Left cardiac atrium (tissue), 4 donors: ENCODE measurements at places on chromosomes 4 and X. TPM values are rescaled to one million over a fixed set of nuclear protein-coding genes. Genes with fewer than 3 reads are reported as not detected.

DNA sequence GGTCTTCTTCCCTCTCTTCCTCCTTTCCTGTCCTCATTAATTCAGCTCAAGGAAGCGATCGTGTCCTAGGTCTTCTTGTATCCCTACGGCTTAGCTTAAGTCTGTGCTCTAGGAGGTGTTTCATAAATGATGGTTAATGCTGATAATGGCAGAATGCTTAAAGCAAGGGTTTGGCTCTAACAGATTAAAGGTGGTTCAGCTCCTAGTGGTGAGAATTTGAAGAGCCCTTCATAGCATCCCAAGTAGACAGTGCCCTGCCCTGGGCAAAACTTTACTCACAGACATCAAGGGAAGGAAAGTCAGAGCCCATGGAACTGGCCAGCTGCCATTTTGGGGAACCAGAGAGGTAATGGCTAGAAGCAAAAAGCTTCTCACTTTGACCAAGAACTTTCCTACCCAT lies 47.0 kb upstream of the PGRMC1 start:
- no peak for DNase-seq

Gene PPEF2
- total RNA-seq: not detected

DNA sequence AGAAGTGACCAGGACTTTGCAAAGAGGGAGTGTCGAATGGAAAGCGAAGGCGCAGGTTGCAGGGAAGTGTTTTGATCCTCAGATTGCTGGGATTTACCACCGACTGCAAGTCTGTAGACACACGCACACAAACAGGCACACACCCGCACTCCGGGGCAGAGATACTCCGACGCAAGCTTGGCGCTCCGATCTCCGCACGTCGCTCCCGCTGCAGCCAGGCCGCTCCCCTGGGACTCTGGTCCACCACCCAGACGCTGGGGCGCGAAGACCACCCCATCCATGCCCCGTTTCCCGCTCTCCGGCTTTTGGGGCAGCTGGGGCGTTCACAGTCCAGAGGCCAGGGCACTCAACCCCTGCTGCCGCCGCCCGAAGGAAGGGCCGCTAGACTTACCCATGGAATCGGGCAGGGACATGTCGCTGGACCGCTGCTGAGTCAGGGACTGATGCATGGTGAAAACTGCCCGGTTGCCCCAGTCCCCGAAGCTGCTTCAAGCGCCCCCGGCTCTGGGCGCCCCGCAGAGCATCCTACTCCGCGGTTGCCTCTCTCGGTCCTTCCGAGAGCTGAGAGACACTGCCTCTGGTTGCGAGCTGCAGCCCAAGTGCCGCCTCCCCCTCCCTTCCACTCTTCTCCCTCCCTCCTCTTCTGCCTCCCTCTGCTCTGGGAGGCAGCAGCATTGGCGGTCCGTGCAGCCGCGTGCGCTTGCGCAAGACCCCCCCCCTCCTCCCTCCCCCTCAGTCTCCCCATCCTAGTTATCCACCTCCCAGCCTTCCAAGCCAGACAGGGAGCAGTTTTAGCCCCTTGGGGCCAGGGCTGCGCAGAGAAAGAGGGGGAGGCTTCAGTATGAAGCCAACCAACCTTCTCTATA lies at the start of gene TMEM255A:
TSS of gene TMEM255A (minus strand) at position 601 of the 866 bp plus-strand sequence. CDS start at position 449, 152 bp downstream.
- DNase-seq: no peak

GRCh38 chr4:12712648-12713339 lies 771.3 kb downstream of the RAB28 start:
- DNase-seq: no peak

Gene AMOT
- 6.9 TPM for total RNA-seq

Gene CSAG3
- not detected for total RNA-seq

- no peak for DNase-seq
Observed at GRCh38 chrX:21004835-21005234, 369.4 kb upstream of the CNKSR2 start.

DNA sequence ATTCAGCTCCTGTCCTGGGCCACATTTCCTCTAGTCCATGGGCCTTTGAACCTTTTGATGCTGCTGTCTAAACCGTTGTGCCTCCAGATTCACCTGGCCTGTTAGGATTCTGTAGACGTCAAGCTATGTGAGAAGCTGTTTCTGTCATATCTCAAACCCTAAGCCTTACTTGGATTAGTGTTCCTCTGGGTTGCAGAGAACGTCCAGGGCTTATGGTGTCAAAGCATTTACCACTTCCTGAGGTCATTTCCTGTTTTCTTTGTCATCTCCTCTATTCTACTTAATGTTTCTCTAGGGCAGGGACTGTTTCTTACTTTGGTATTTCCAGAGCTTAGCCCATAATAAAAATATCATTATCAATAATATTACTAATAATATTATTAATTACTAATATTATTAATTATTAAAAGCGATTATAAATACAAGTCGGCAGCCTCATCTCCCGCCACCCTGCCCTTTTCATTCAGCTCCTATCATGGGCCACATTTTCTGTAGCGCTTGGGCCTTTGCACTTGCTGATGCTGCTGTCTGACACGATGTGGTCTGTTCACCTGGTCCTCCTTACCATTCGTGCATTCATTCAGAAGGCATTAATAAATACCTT lies 19.1 kb downstream of the PRIMPOL start:
- DNase-seq: no peak

Gene CLNK
- not detected for total RNA-seq

DNA sequence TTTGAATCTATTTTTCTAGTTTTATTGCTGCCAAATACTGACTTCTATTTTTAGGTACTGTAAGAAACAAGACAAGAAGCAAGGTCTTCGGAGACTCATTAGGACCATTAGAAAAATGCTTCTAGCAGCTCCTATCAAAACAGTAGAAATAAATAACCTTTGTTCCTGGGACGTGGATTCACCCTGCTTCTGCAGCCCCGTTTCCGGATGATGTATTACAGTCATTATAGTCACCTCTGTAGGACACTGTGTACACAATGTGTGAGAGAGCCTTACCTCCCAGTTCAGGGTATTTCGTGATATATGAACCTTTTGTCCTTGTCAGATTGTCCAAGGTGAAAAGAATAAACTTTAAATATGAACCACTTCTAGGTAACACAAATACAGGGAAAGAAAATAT lies 484.0 kb upstream of the TECRL start:
- no peak for DNase-seq

GRCh38 chrX:39559229-39559628 lies 538.5 kb downstream of the BCOR start:
- no peak for DNase-seq

DNA sequence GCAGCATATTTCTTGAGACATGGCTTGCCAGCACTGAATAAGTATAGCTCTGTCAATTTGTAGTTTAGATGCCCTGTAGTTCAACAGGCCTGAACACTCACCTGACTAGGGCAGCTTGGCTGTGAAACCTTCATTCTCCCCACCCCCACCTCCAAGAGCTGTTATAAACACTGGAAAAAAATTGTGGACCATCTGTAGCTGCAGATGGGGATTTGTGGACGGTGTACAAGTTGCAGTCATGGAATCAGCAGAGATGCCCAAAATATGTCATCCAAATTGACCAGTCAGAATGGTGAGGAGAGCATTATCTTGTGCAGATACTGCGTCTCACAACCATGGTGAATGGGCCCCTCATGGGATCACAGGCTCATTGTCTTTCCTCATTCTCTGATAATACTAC lies 76.2 kb upstream of the PAQR3 start:
- DNase-seq: no peak

DNA sequence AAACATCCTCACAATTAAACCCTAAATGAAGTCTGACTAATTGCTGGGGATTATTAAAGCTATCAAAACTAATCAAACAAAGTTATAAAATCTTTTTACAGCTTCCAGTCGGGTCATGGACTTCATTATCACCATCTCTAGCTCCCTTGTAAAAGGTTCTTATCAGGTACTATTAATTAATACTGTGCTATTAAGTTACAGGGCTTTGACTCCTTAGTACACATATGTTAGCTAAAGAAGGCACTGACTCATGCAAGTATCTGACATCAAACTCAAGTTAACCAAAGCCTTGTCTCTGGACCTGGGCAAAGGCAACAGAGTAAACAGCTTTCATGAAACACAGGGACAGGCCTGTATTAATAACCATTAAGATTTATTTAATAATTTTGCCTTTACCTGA lies 7.9 kb upstream of the ADH4 start:
- no peak for DNase-seq

DNA sequence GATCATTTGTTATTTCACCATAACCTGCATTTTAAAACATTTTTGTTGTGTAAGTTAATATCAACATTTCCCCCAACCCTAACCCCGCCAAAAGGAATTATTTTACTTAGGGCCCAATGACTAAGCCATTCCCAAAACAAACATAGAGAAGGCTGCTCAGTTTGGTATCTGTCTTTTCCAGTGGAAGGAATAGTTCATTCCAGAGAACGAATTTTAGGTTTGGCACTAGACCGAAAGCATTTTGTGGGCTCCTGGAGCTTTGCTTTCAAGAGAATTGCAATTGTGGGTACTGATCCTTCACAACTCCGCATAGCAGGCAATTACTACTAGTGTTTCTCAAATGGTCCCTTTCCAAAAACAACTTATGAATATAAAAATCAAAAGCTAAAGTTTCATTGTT lies 226.7 kb upstream of the MAD2L1 start:
- no peak for DNase-seq

DNA sequence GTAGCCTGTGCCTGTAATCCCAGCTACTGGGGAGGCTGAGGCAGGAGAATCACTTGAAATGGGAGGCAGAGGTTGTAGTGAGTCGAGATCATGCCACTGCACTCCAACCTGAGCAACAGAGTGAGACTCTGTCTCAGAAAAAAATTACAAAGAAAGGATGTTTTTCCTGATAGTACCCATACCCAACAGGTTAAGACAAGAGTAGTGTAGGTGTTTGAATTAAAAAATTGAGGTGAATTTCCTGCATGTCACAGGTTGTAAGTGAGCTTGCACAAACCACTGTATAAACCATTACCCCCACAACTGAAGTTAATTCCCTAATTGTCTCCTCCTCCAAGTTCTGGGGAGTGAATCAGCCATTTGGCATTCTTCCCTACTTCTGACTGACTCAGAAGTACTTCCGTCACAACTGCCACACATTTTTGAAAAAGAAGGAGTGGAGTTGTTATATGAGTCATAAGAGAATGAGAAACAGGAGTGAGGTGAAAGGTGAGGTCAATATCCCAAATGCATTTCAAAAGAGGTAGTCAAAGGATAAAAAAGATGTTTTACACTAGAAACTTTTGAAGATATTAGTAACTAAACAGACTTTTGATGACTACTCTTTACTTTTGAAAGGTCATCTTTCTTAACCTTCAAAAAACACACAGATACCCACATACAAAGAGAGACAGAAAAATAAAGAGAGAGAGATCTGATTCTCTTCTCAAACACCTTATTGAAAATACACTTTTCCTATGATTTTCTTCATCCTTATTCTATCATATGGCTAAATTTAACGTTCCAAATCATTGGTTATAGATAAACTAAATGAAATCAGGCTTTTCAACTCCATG lies 134.5 kb downstream of the BTC start:
- DNase-seq: no peak

DNA sequence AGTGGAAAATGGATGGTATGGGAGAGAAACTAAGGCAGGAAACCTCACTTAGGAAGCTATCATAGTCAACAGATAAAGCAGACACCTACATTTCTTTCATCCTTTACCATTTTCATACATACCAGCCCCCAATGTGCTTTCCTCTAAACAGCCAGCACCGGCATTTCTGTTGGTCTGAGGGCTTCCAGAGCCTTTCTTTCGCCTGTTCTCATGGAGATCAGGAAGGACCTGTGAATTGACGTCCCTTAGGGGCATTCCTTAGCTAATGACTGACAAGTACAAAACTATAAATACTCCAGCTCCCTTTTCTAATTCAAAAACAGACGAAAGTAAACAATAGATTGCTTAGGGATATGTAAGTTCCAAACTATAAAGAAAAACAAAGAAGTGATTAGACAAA lies 215.5 kb upstream of the CNKSR2 start:
- no peak for DNase-seq

Gene HELT
- not detected for total RNA-seq

DNA sequence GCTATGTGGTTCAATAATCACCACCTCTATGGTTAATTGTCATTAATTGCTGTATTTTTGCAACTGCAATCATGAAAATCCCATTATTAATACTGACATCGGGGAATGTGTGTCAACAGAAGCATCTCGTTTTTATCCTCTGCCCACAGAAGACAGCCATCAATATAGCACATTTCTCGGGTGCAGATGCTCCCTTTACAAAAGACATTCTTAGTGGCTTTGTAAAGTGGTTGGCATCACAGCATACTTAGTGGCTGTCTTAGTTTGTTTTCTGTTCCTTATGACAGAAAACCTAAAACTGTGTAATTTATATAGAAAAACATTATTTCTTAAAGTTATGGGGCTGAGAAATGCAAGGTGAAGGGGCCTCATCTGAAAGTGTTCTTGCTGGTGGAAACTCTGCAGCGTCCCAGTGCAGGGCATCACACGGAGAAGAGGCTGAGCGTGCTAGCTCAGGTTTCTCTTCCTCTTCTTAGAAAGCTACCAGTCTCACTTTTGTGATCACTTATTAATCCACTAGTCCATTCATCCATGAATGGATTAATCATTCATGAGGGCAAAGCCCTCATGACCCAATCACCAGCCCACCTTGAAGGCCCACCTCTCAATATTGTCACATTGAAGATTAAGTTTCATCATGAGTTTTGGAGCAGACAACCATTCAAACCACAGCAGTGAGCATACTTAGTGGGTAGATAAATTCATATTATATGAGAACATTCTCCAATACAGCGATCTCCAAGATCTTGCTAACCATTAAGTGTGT lies 1067.7 kb upstream of the PABPC4L start:
- DNase-seq: no peak

- DNase-seq: no peak
Observed at GRCh38 chr4:95004912-95005311, 247.2 kb downstream of the BMPR1B start.

Gene CENPVL2
- not detected for total RNA-seq

DNA sequence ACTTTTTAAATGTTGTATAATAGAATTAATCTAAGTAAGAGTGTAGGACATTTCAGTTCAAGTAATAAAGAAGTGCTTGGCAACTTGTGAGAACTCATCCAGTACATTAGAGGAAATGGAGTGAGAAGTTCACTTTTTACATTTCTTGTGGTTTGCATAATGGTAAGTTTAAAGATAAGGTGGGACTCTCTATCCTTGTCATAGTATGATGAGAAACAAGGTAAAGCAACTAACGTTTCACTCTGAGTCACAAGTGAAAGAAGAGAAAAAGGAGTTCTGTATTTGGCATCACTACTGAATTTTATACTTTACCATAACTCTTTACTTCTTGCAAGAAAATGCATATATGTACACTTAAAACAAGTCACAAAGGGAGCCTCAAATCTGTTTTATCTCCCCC lies 219.4 kb downstream of the SLC4A4 start:
- no peak for DNase-seq

Gene PDGFRA
- total RNA-seq: 57.4 TPM

DNA sequence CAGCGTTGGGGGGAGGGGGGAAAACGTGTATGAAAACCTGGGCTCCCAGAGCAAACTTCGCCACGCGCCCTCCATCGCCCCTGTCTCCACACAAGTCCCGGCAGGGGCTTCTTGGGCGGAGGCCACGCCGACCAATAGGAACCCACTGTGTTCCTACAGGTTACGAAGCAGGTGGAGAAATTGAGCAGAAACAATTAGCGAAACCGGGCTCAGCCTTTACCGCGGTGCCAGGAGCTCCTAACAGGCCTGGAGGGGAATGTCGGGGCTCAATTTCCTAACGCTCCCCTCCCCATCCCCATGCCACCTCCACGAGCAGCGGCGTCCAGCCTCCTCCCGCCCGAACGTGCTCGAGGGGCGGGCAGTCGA lies 589 bp upstream of the KIT start:
- no peak for DNase-seq

- DNase-seq: no peak
Observed at GRCh38 chrX:140477987-140478386, 26.9 kb downstream of the SOX3 start.
